ENCODE measurements at places on chromosomes 4 and X. TPM values are rescaled to one million over a fixed set of nuclear protein-coding genes. Genes with fewer than 3 reads are reported as not detected.

TMEM271 gene
- 1.4 TPM for total RNA-seq

POU3F4 gene
- not detected for total RNA-seq

NPNT gene
- 71.8 TPM for total RNA-seq

PUDP gene
- total RNA-seq: 22.5 TPM

MXD4 gene
- total RNA-seq: 7.1 TPM

STATH gene
- 6.8 TPM for total RNA-seq

DNA sequence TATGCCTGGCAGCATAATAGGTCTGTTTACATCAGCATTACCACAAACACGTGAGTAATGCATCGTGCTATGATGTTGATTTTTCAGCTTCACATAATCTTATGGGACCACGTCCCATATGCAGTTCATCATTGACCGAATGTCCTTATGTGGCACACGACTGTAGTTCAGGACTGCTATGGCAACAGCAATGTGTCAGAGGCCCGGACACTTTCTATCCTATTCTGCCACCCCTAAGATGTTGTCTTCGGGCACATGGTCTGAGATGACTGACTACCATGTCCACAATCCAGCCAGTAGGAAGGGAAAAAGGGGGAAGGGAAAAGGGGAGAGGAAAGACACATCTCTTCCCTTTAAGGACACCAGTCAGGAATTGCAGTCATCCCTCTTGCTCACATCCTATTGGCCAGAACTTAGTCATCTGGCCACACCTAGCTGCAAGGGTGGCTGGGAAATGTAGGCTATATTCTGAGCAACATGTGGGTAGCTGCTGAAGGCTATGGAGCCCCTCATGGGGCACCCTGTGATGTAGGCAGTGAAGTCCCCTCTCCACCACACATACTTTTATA is 196.0 kb upstream of the RBPJ start:
- H3K4me3 ChIP-seq: no peak overlapping the region
- no peaks in the 10 kb centered on the region for H3K36me3 ChIP-seq
- peak; percentile 39 for DNase-seq
- no peak overlapping the region for H3K27ac ChIP-seq
- peaks cover 2% of the 10 kb centered on the region for H3K4me1 ChIP-seq
- H3K27me3 ChIP-seq: no peaks in the 10 kb centered on the region

ODAPH gene
- total RNA-seq: not detected

OCIAD1 gene
- total RNA-seq: 181 TPM

DNA sequence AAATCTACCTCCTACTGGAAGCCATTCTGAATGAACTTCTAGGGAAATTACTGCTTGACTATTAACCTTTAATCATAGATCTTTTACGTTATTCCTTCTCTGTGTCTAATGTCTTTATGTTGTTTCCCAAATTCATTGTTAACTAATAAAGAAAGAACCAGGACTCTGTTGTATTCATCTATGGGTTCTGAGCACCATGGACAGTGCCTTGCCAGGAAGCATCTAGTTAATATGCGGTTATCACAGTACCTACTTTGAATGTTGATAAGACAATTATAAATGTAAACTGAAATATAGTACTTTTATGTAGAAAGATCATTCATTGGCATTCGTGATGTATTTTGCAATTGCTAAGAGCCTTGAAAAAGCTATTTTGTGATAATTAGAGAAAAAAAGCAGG is 23.8 kb downstream of the NWD2 start:
- DNase-seq: peak; percentile 32
- H3K27ac ChIP-seq: no peak overlapping the region
- H3K4me1 ChIP-seq: no peaks in the 10 kb centered on the region
- H3K36me3 ChIP-seq: no peaks in the 10 kb centered on the region
- H3K27me3 ChIP-seq: no peaks in the 10 kb centered on the region
- H3K4me3 ChIP-seq: no peak overlapping the region

PGAM4 gene
- total RNA-seq: not detected

DNA sequence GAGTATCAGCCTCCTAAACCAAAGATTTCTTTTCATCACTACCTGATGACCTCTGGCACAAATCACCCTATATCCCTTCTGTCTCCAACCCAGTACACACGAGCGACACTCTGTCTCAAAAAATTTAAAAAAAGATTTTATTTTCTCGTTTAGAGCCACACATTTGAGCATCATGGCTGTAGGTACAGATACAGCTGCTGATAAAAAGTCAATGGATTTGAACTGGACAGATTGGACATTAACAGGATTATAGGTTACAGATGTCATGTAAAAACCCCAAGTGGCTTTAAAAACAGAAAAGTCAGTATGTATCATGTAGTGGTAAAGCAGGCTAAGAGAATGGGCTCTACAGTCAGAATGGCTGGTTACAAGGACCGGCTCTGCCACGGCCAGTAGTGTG is 171.1 kb downstream of the SCFD2 start:
- H3K36me3 ChIP-seq: no peaks in the 10 kb centered on the region
- H3K4me1 ChIP-seq: peaks cover 18% of the 10 kb centered on the region
- no peak overlapping the region for H3K4me3 ChIP-seq
- no peaks in the 10 kb centered on the region for H3K27me3 ChIP-seq
- H3K27ac ChIP-seq: peak overlapping the region; percentile 97

APBB2 gene
- total RNA-seq: 83.9 TPM

DNA sequence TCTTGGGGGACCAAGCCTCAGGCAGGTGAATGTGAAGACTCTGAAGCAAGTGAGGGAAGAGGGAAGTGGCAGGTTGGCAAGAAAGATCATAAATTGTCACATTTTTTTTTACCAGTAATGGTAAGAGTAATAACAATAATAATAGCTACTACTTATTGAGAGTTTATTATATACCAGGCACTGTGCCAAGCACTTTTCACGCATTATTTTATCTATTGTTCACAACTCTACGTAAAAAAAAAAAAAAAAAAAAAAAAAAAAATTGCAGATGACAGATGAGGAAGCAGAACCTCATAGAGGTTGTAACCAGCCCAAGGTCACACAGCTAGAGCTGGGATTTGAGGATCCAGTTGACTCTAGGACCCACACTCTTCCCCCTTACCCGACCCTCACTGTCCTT is 40.9 kb downstream of the TSC22D3 start:
- no peaks in the 10 kb centered on the region for H3K27me3 ChIP-seq
- H3K27ac ChIP-seq: no peak overlapping the region
- no peak overlapping the region for H3K4me3 ChIP-seq
- no peaks in the 10 kb centered on the region for H3K36me3 ChIP-seq

DNA sequence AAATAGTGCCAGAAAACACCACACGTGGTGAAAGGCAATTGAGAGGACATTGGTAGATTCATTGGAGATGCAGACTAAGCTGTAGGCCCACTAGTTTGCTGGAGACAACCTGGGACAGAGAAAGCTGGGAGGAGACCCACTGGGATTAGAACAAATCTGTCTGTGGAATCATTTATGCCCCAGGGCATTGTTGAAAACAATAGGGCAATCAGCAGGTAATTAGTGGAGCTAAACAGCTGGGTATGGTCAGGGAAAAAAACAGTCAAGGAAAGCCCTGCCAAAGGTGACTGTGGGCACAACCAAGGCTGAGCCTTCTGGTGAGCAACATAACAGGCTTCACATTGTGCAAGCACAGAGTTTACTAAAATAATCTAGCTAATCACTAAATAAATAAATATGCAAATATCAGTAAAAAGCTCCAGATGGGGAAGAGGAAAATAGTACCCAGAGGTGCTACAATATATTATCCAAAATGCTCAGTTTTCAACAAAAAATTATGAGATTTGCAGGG is 9.0 kb downstream of the TCEAL3 start:
- H3K27ac ChIP-seq: no peak overlapping the region
- no peaks in the 10 kb centered on the region for H3K36me3 ChIP-seq
- H3K4me3 ChIP-seq: no peak overlapping the region
- DNase-seq: peak; percentile 25

PSMD10 gene
- total RNA-seq: 97.7 TPM

- H3K4me1 ChIP-seq: no peaks in the 10 kb centered on the region
- peaks cover 18% of the 10 kb centered on the region for H3K36me3 ChIP-seq
- H3K4me3 ChIP-seq: no peak overlapping the region
- no peak for DNase-seq
- no peak overlapping the region for H3K27ac ChIP-seq
Observed at GRCh38 chrX:123869488-123869887, 9.6 kb downstream of the XIAP start.

- H3K36me3 ChIP-seq: peaks cover 2% of the 10 kb centered on the region
- no peak overlapping the region for H3K27ac ChIP-seq
- H3K4me1 ChIP-seq: peaks cover 15% of the 10 kb centered on the region
- no peaks in the 10 kb centered on the region for H3K27me3 ChIP-seq
- DNase-seq: no peak
Observed at GRCh38 chrX:10513974-10514373, 106.4 kb downstream of the MID1 start.

DNA sequence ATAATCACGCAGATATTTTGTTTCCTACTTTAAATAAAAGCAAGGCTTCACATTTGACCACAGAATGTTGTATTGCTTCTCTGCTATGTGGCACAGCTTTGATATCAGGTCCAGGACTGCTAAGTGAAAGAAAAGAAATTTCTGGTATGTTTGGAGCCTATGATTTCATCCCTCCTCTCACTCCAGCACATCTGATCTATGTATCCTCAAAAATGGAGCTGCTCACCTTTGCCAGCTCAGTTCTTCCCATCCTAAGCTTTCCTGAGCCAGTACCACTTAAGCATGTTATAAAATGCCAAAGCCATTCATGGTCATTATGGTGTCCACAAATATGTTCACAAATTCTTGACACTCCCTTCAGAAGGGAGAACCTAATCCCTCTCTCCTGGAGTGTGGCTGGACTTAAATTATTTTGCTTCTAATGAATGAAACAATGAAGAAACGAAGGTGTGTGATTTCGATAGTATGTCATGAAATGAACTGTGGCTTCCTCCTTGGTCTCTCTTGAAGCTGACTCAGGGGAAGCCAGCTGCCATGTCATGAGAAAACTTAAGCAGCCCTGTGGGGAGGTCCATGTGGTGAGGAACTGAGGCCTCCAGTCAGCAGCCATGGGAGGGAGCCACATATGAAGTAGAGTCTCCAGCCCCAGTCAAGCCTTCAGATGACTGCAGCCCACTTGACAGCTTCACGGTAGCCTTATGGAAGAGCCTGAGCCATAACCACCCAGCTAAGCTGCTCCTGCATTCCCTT is 207.7 kb downstream of the MGST2 start:
- H3K4me3 ChIP-seq: no peak overlapping the region
- no peak for DNase-seq
- H3K27me3 ChIP-seq: no peaks in the 10 kb centered on the region
- no peaks in the 10 kb centered on the region for H3K4me1 ChIP-seq
- no peak overlapping the region for H3K27ac ChIP-seq

- H3K36me3 ChIP-seq: no peaks in the 10 kb centered on the region
- H3K27me3 ChIP-seq: no peaks in the 10 kb centered on the region
- no peaks in the 10 kb centered on the region for H3K4me1 ChIP-seq
- no peak for DNase-seq
- H3K27ac ChIP-seq: no peak overlapping the region
Observed at GRCh38 chr4:173735049-173735448, 205.0 kb upstream of the HAND2 start.

PSAPL1 gene
- total RNA-seq: not detected

GRCh38 chr4:41120297-41121217 is 93.8 kb downstream of the APBB2 start:
- H3K4me3 ChIP-seq: peak overlapping the region; percentile 31
- peak; percentile 87 for DNase-seq
- H3K27ac ChIP-seq: peak overlapping the region; percentile 69

CFAP99 gene
- total RNA-seq: not detected

DNA sequence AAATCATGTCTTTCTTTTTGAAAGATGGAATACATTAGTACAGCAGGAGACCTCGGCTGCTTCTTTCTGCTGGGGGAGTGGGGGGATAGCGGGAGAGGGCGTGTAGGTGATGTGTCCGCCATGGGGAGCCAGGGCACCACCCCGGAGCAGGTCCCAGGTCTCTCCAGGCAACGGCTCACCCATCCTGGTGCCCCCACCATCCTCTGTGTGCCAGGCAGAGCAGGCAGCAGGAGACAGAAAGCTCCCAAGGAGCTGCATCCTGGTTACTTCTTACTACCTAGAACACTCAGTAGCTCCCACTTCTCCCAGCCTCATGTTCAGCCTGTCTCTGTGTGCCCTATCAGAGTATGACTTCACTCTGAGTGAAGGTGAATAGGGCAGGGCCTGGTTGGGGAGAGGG is 23.6 kb downstream of the TNIP2 start:
- H3K36me3 ChIP-seq: peaks cover 27% of the 10 kb centered on the region
- no peak overlapping the region for H3K27ac ChIP-seq
- H3K4me3 ChIP-seq: no peak overlapping the region
- H3K4me1 ChIP-seq: no peaks in the 10 kb centered on the region
- DNase-seq: no peak
- H3K27me3 ChIP-seq: no peaks in the 10 kb centered on the region

DNA sequence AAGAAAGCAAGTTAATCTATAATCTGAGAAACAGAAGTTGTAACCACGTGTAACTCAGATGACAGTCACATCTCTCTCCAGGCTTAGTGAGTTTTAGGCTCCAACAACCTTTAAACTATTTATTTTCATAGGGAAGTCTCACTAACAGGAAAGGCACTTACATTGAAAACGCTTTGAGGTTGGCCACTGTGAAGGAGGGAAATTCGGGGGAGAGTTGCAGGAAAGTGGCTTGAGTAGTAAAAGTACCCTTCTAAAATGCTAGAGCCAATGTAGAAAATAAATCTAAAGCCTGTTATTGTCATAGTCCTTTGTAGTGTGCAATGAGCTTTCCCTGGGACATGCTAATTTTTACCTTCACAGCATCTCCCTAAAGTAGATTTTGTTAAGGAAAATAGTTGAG is 995 bp upstream of the NFXL1 start:
- H3K36me3 ChIP-seq: peaks cover 13% of the 10 kb centered on the region
- no peak overlapping the region for H3K27ac ChIP-seq
